Daoy (cell line): ENCODE measurements at places on chromosomes 13 and 19. TPM values are rescaled to one million over a fixed set of nuclear protein-coding genes. Genes with fewer than 3 reads are reported as not detected.

The PCID2 gene
- 43.3 and 51.1 TPM in 2 replicates for total RNA-seq

The CFD gene
- total RNA-seq: 5.7 and 18.2 TPM in 2 replicates

The GFY gene
- total RNA-seq: not detected in 2 replicates

The ZNF225 gene
- total RNA-seq: 4.1 and 4.9 TPM in 2 replicates

The ZNF418 gene
- 2.5 and 6.2 TPM in 2 replicates for total RNA-seq

The KCNC3 gene
- 0.06 and 0.15 TPM in 2 replicates for total RNA-seq

The GPR12 gene
- not detected in 2 replicates for total RNA-seq

The LILRB3 gene
- total RNA-seq: not detected in 2 replicates

The NLRP9 gene
- not detected in 2 replicates for total RNA-seq

The CABP5 gene
- not detected in 2 replicates for total RNA-seq

The CLEC4M gene
- total RNA-seq: not detected in 2 replicates

The WBP4 gene
- total RNA-seq: 10.0 and 10.5 TPM in 2 replicates

The MCF2L gene
- 11.3 and 18.7 TPM in 2 replicates for total RNA-seq

The AP2A1 gene
- 44.8 and 46.5 TPM in 2 replicates for total RNA-seq

The SIGLEC8 gene
- total RNA-seq: not detected in 2 replicates

The ERICH6B gene
- total RNA-seq: not detected in 2 replicates

The ZNF723 gene
- not detected in 2 replicates for total RNA-seq

The TMED1 gene
- 52.6 and 55.8 TPM in 2 replicates for total RNA-seq

The SOX1 gene
- 0.18 and 0.57 TPM in 2 replicates for total RNA-seq

The DZIP1 gene
- 8.7 and 14.1 TPM in 2 replicates for total RNA-seq

The PCSK4 gene
- 0.11 and 1.3 TPM in 2 replicates for total RNA-seq

The TTC9B gene
- total RNA-seq: not detected in 2 replicates

The NPAS1 gene
- 0.27 TPM in 1 of 2 replicates, not detected in the other for total RNA-seq

The IFT88 gene
- 9.0 and 9.8 TPM in 2 replicates for total RNA-seq

The DIAPH3 gene
- total RNA-seq: 11.9 and 12.4 TPM in 2 replicates

The ZNF177 gene
- total RNA-seq: 0.09 and 0.69 TPM in 2 replicates

The CYP4F12 gene
- 0.29 and 0.51 TPM in 2 replicates for total RNA-seq

The PCDH20 gene
- total RNA-seq: 0.11 and 0.21 TPM in 2 replicates

The AXL gene
- 170 and 174 TPM in 2 replicates for total RNA-seq

The CD33 gene
- 21.8 and 22.4 TPM in 2 replicates for total RNA-seq

The ZSCAN5C gene
- not detected in 2 replicates for total RNA-seq

The PSG11 gene
- not detected in 2 replicates for total RNA-seq

The OR7D2 gene
- not detected in 2 replicates for total RNA-seq

The LGI4 gene
- not detected in 2 replicates for total RNA-seq

The POU2F2 gene
- 0.69 and 3.1 TPM in 2 replicates for total RNA-seq

The EXOC3L2 gene
- total RNA-seq: 0.17 and 0.39 TPM in 2 replicates

The BBC3 gene
- total RNA-seq: 0.86 and 2.2 TPM in 2 replicates

The NLRP4 gene
- 0.60 and 0.80 TPM in 2 replicates for total RNA-seq

The SIGLECL1 gene
- 0.06 TPM in 1 of 2 replicates, not detected in the other for total RNA-seq

The NCAN gene
- total RNA-seq: 0.06 TPM in 1 of 2 replicates, not detected in the other

The C5AR2 gene
- total RNA-seq: 0.17 TPM in 1 of 2 replicates, not detected in the other

The TMEM145 gene
- total RNA-seq: 0.30 and 0.51 TPM in 2 replicates

The IGFL2 gene
- not detected in 2 replicates for total RNA-seq
